ENCODE measurements at places on chromosomes 5 and 9. TPM values are rescaled to one million over a fixed set of nuclear protein-coding genes. Genes with fewer than 3 reads are reported as not detected.

SVEP1 gene
- 19.3 TPM for total RNA-seq

DNA sequence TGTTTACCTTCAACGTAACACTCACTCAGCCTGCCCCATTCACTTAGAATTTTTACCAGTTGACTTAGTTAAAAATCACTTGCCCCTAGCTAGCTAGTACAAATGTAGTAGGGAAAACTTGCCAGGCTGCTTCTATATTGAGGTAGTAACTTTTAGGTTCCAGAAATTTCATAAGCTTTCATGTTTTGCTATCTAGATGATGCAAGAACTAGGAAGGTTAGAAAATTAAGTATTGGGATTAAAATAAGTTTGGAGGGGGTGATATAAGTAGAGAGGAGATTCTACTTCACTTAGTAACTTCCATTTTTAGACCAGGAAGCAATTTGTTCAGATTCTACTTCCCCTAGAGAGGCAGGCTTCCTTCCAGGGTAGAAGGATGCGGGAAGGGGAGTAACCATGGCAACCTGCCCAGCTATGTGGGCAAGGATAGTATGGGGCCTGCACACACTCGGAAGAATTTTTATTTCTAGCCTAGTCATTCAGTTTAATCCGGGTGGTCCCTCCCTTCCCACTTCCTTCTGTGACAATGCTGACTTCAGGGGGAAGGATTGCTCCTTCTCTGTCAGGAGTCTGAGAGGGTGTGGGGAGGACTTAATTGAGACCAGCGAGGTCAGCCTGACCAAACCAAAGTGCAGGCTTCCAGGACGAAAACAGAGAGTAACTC, 4.2 kb downstream of the DAB2 start:
- no peaks in the 10 kb centered on the region for H3K4me1 ChIP-seq
- H3K36me3 ChIP-seq: peaks cover 4% of the 10 kb centered on the region
- peak overlapping the region; percentile 76 for H3K4me3 ChIP-seq

- peaks cover 5% of the 10 kb centered on the region for H3K4me1 ChIP-seq
- H3K27me3 ChIP-seq: no peaks in the 10 kb centered on the region
- H3K4me3 ChIP-seq: no peak overlapping the region
- no peak for DNase-seq
Measured at GRCh38 chr5:861442-862366, 10.9 kb upstream of the ZDHHC11 start.

DNA sequence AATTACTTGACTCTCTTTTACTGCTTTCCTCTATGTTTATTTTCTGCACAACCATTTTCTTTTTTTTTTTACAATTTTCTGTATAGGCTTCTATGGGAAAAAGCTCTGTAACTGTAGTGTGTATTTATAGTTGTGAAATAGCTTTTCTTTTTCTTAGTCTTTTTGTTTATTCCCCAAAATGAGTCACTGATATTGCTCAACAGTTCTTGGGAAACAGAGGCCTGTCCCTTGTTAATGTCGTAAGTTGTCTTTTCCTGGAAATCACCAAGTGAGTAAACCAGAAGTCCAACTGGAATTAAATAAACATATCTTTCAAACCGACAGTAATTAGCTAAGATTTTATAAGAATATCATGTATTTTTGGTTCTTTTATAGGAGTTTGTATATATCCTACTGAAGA, 325.1 kb upstream of the PRR16 start:
- H3K36me3 ChIP-seq: no peaks in the 10 kb centered on the region
- H3K27ac ChIP-seq: no peak overlapping the region
- no peaks in the 10 kb centered on the region for H3K4me1 ChIP-seq
- H3K27me3 ChIP-seq: no peaks in the 10 kb centered on the region
- H3K4me3 ChIP-seq: no peak overlapping the region

- H3K27ac ChIP-seq: no peak overlapping the region
- H3K4me1 ChIP-seq: no peaks in the 10 kb centered on the region
- no peak for DNase-seq
Measured at GRCh38 chr5:133682451-133682850, 70.1 kb upstream of the FSTL4 start.

GRCh38 chr5:127572930-127573329, 55.5 kb downstream of the PRRC1 start:
- H3K4me1 ChIP-seq: no peaks in the 10 kb centered on the region
- DNase-seq: no peak
- H3K27me3 ChIP-seq: no peaks in the 10 kb centered on the region
- H3K4me3 ChIP-seq: no peak overlapping the region
- H3K27ac ChIP-seq: no peak overlapping the region
- H3K36me3 ChIP-seq: no peaks in the 10 kb centered on the region

EPB41L4B gene
- total RNA-seq: 6.5 TPM

- no peak for DNase-seq
- no peak overlapping the region for H3K4me3 ChIP-seq
- peaks cover 3% of the 10 kb centered on the region for H3K36me3 ChIP-seq
Measured at GRCh38 chr9:105636331-105636730, 25.9 kb upstream of the TAL2 start.

GRCh38 chr5:135505973-135506372, 29.8 kb downstream of the NEUROG1 start:
- H3K27me3 ChIP-seq: peaks cover 7% of the 10 kb centered on the region
- peaks cover 6% of the 10 kb centered on the region for H3K4me1 ChIP-seq
- no peak overlapping the region for H3K27ac ChIP-seq
- no peak for DNase-seq

- no peaks in the 10 kb centered on the region for H3K4me1 ChIP-seq
- H3K27me3 ChIP-seq: no peaks in the 10 kb centered on the region
- H3K4me3 ChIP-seq: no peak overlapping the region
- no peak for DNase-seq
Measured at GRCh38 chr5:93092349-93093105, 488.5 kb downstream of the NR2F1-AS1 start.

CCL21 gene
- 92.8 TPM for total RNA-seq

DNA sequence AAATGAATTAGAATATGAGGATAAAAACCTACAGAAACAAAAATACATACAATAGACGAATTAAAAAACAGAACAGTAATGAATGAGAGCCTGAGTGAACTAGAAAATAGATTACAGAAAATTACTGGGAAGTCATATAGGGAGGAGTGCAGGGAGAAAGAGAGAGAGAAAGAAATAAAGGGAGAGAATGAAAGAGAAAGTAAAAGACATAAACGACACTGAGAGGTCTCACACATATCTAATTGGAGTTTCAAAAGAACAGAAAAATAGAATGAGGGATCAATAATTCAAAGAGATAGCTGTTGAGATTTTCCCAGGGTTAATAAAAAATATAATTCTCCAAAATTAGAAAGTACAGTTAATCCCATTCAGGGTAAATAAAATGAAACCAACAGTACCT, 156.4 kb upstream of the FTMT start:
- H3K4me3 ChIP-seq: no peak overlapping the region
- H3K4me1 ChIP-seq: no peaks in the 10 kb centered on the region
- no peaks in the 10 kb centered on the region for H3K36me3 ChIP-seq
- H3K27me3 ChIP-seq: no peaks in the 10 kb centered on the region
- H3K27ac ChIP-seq: no peak overlapping the region

DNA sequence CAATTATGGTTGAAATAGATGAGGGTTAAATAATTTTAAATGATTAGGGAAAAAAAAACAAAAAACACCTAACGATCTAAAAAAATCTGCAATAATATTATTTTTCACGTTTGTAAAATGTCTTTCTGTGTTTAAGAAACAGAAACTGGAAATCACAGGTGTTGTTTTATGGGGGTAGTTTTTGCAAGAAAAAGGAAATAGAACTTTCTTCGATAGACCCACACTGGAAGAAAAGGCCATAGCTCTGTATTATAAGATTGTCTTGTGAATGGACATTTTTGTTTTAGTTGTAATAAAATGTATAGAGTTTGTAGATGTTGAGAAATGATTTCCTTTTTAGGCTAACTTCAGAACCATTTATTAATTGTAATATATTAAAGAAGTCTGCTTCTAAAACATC, 5.5 kb downstream of the CSNK1G3 start:
- no peaks in the 10 kb centered on the region for H3K27me3 ChIP-seq
- H3K27ac ChIP-seq: no peak overlapping the region
- no peak for DNase-seq
- no peak overlapping the region for H3K4me3 ChIP-seq
- no peaks in the 10 kb centered on the region for H3K36me3 ChIP-seq

PLPP6 gene
- 9.0 TPM for total RNA-seq

DNA sequence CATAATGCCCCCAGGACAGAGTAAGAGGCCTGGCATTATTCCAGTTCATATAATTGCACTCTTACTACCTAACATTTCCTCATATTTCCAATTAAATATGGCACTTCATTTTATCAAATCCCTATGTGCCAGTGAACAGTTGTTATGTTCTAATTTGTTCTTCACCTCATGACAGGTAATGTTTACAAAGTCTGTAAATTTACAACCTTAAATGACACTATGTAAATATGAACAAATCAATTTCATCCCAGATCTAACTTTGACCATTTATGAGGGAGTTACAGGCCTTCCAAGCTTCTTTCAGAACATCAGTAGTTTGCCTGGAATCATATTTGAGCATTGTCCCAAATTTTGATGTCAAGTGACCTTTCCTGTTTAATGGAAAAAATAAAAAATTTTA, 592.6 kb upstream of the CDH6 start:
- H3K4me3 ChIP-seq: no peak overlapping the region
- H3K27me3 ChIP-seq: no peaks in the 10 kb centered on the region
- no peak for DNase-seq
- H3K4me1 ChIP-seq: no peaks in the 10 kb centered on the region
- H3K27ac ChIP-seq: no peak overlapping the region

- H3K4me3 ChIP-seq: no peak overlapping the region
- peaks cover 13% of the 10 kb centered on the region for H3K4me1 ChIP-seq
- H3K27ac ChIP-seq: peak overlapping the region; percentile 14
- no peaks in the 10 kb centered on the region for H3K36me3 ChIP-seq
Measured at GRCh38 chr9:95188459-95188858, 129.1 kb downstream of the FANCC start.

ZNF782 gene
- 7.0 TPM for total RNA-seq

DNA sequence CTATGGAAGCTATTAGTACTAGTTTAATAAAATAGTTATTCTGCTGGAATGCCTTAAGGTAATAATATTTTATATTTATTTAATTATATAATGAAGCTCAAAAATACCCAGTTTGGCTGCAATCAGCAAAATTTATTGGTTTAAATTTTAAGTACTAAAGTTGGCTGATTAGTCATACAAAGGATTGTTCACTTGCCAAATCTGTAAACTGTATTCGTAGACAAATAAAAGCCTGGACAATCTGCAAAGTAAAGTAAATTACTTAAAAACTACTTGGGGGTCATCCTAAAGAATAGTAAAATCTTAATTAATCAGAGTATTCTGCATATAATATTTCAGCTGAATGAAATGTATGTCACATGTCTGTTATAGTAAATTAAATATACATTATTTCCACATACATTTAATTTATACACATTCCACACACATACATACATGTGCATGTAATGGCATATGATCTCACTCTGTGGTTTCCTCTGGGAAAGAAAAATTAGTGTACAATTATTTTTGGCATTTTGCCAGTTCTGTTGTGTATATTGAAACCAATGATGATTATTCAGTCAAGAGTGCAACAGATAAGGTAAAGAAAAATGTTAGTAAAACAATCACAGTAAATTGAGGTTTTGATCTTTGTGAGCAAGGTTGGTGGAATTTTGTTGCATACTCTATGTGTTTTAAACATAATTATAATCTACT, 455.9 kb downstream of the CDH9 start:
- no peaks in the 10 kb centered on the region for H3K27me3 ChIP-seq
- H3K36me3 ChIP-seq: no peaks in the 10 kb centered on the region
- DNase-seq: no peak
- no peak overlapping the region for H3K4me3 ChIP-seq
- H3K27ac ChIP-seq: no peak overlapping the region

DNA sequence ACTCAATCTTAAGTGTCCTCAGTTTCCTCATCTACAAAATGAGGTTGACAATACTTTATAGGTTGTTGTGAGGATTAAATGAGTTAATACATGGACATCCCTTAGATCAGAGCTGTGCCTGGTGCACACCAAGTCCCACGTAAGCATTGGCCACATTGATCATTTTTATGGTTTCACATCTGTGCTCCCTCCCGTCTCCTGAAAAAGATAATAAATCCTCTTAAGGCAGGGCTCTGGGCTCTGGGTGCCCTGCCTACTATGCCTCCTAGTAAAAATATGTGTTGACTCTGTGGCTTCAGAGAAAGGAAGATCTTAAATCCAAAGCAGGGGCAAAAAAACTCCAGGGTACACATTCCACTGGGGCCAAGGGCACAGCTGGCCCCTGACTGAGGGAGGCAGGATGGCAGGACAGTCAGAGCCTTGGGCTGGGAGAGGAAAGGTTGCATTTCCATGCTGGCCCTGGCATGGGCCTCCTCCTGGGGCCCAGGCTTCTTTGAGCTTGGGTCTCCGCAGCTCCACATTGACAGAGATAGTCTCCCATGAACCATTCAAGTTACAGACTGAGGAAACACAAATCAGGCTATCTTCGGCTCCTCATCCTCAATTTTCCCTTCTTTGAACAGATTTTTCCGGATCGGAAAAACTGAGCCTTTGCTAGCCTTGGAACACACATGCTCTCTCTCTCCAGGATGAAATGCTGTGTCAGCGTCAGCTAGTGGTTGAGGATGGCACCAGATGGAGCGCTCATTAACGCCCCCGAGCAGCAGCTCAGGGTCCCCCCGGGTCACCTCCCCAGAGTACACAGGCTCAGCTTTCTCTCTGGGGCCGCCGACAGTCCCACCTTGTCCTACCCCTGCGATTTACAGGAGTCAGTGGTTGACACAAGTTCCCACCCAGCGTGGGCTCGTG, 22.4 kb upstream of the KIF12 start:
- H3K36me3 ChIP-seq: no peaks in the 10 kb centered on the region
- H3K27me3 ChIP-seq: no peaks in the 10 kb centered on the region
- H3K4me3 ChIP-seq: no peak overlapping the region
- peaks cover 2% of the 10 kb centered on the region for H3K4me1 ChIP-seq
- DNase-seq: peak; percentile 37
- no peak overlapping the region for H3K27ac ChIP-seq

SLC6A18 gene
- not detected for total RNA-seq

DNA sequence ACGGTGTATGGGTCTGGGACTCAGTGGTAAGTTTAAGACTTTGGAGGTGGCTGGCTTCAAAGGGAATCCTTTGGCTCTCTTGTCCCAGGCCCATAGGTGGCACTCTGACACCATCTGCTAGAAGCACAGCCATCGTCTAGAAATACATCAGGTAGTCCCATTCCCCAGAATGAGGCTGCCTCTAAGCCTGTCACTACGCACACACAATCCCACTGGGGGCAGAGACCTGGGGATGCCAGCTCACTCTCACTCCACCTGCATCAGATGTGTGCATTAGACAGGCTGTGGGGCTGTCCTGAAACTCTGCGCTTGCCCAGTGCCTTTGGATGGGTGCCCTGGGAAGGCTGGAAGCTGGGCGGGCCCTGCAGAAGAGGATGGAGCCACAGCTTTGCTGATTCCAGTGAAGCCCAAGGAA, 127.5 kb upstream of the PANK3 start:
- no peak for DNase-seq
- no peak overlapping the region for H3K27ac ChIP-seq
- no peaks in the 10 kb centered on the region for H3K36me3 ChIP-seq

- no peak overlapping the region for H3K4me3 ChIP-seq
- H3K27me3 ChIP-seq: no peaks in the 10 kb centered on the region
- H3K36me3 ChIP-seq: no peaks in the 10 kb centered on the region
- H3K4me1 ChIP-seq: no peaks in the 10 kb centered on the region
- no peak overlapping the region for H3K27ac ChIP-seq
Measured at GRCh38 chr5:23474315-23474714, 33.1 kb upstream of the PRDM9 start.

SPATA31C1 gene
- total RNA-seq: not detected
